ENCODE measurements at places on chromosomes 6 and 20. TPM values are rescaled to one million over a fixed set of nuclear protein-coding genes. Genes with fewer than 3 reads are reported as not detected.

BFSP1 gene
- total RNA-seq, result 0.73 TPM

LINC00237 gene
- total RNA-seq, result not detected

INSM1 gene
- total RNA-seq, result not detected

IL17A gene
- total RNA-seq, result not detected

VWA7 gene
- total RNA-seq, result 9.5 TPM

TREM1 gene
- total RNA-seq, result 0.67 TPM

KHDC1L gene
- not detected for total RNA-seq

ARFGEF3 gene
- total RNA-seq, result 0.86 TPM

PRL gene
- total RNA-seq, result not detected

BCL2L1 gene
- 48.7 TPM for total RNA-seq

PERP gene
- total RNA-seq, result 42.1 TPM

ESR1 gene
- total RNA-seq, result 1.2 TPM

SCRT2 gene
- not detected for total RNA-seq
